GM20000 (cell line): ENCODE measurements at places on chromosomes 1 and 21.

DNA sequence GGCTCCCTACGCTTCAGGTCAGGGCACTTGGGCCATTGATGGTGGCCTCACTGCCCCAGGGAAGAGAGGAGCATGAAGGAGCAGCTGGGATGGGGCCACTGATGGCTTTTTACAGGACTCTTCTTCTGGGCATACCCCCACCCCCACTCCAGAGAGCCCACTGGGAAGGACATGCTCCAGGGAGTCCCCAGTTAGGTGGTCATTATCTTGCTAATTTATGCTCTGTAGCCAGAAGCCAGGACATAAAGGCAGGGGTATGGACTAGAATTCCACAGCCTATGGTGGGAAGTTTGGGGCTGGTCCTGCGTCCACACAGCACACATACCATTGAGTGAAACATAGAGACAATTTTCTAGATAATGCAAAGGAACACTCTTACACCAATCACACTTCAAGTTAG is 8.8 kb upstream of the GRIK3 start:
- no peak for DNase-seq

- no peak for DNase-seq
Observed at GRCh38 chr1:98985687-98986086, 19.0 kb downstream of the PLPPR5 start.

DNA sequence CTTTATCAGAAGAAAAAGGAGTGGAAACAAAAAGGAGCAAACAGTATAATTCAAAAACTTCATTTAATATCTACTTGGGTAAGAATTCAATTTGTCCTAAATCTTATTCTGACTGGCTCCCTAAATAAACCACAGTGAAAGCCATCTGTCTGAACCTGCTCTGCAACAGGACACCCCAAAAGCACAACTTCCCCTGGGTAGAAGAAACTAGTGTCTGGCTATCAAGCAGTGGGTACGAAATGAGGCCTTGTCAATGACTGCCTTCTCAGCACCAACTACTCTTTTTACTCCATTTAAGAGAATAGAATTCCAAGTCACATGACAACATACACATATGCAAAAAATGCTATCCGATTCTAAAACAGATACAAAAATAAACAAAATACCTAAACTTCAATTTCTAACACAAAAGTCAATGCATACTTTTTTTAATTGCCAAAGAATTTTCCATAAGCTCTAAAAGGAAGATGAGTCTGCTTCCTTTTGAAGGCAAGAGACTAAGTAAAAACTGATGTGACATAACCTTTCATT is 206.8 kb downstream of the SLC45A1 start:
- DNase-seq, result no peak

DNA sequence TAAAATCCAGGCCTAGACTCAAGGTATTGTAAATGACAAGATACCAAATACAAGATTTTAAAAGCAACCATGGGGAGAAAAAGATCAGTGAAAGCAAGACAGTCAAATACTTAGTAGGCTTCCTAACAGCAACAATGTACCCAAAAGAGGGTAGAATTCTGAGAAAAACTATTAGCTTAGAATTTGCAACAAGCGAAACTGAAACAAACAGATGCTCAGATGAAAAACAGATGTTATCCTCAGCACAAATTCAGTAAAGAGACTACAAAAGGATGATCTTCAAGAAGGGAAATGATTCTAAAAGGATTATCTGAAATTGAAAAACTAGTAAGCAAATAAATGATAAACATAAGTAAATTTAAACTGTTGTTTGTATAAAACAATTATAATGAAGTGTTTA is 40.0 kb downstream of the PDC start:
- DNase-seq, result peak; percentile 36

DNA sequence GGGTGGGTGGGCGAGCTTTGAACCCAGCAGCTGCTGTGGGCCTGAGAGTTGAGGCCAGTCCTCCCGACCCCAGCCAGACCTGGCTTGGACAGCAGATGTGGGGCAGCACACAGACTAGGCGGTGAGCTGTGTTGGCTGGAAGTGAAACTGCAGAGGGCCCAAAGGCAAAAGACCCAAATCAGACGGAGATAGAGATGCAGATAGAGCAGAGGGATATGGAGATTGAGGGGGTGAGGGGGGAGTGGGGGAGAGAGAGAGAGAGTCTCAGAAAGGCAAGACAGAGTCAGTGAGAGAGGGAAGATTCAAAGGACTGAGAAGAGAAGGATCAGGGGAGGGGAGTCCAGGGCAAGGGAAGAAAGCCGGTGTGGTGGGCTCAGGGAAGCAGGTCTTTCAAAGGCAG is 17.0 kb upstream of the POU3F1 start:
- no peak for DNase-seq

DNA sequence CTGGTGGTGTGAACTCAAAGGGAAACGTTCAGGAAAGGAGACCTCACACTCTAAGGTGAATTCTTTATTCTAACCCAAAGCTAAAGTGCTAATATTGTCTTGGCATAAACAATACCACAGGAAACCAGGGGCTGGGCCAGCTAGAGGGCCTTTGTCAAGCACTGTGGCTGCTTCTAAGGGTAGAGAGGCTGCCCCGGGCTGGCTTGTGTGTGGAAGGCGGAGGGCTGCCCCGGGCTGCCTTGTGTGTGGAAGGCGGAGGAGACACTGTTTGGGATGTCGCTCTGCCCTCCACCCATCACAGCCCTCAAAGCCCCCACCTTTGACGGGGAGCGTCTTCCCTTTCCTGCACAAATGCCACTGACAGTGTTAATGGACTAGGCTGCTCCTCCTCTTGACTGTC is 216.8 kb downstream of the TOMM20 start:
- DNase-seq, result no peak

GRCh38 chr1:91226741-91227140 is 177.9 kb downstream of the HFM1 start:
- DNase-seq, result no peak

DNA sequence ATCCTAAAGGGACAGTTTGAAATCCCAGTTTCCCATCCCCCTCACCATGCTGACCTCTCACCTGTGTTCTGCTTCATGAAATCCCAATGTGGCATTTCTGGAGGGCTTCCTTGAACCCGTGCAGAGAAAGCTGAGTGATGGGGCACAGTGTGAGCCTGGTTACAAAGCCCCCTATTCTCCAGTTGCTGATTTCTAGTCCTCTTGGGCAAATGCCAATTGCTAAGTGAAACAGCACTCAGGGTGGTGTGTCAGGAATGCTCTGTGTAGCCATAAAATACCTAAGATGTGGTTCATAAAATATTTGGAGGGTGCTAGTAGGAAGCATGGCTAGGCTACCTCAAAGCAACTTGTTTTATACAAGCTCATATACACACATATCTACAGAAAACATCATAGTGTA is 32.0 kb downstream of the SUSD4 start:
- no peak for DNase-seq

DNA sequence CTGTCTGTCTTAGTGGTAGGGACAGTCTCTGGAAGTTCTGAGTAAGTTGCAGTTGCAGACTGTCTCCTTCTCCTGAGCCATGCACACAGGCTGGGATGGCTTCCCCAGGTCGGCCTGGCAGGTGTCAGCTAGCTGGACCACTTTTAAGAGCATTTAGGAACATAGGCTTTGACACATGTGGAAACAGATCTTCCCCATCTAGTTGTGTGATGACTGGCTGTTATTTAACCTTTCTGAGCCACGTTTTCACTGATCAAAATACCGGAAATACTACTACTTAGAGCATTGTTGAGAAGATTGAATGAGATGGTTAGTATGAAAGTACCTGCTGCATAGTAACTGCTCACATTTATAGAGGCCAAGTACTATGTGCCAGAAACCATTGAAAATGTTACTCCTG is 6.2 kb upstream of the MAPKAPK2 start:
- DNase-seq, result no peak

DNA sequence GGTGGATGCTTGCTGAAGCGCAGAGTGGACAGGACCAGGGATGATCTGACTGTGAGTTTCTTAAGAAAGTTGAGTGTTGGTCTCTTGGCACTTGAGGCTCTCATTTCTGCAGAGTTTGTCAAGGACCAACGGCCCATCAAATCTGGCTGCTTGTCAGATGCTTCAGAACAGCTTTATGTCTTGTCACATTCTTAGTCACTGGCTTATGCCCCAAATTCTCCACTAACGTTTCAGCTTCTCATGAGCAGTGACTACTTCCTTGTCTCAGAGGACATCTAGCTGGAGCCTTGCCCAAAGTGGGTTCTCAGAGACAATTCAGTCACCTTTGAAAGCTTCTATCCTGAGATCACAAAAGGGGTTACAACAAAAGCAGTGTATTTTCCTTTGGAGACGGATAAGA is 92.3 kb downstream of the ST6GALNAC5 start:
- no peak for DNase-seq

- DNase-seq, result no peak
Observed at GRCh38 chr1:203621559-203622262, 4.9 kb upstream of the ATP2B4 start.

- no peak for DNase-seq
Observed at GRCh38 chr1:43570715-43571114, 40.0 kb downstream of the PTPRF start.

DNA sequence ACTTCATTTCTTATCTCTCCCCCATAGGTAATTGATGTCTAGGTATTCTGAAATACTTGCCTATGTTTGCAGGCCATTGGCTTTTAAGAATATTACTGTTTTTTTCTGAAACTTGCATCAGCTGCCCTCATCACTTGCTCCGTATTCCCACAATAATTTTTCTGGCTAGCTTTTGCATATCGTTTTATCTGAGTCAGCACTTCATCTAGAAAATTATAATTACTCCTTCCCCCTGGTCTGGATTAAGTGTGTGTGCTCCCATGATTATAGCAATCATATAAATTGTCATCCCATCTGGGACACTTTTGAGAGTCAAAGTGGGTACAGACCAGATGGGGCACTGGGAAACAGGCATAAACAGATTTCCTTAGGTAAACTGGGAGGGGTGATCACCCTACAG is 583.2 kb upstream of the B3GALT2 start:
- no peak for DNase-seq

GRCh38 chr1:183989078-183989577 is 48.4 kb downstream of the COLGALT2 start:
- DNase-seq, result peak; percentile 73

- no peak for DNase-seq
Observed at GRCh38 chr1:82697965-82698364, 897.2 kb downstream of the ADGRL2 start.

- DNase-seq, result peak; percentile 83
Observed at GRCh38 chr21:43864962-43865539, at the start of gene AGPAT3. Gene AGPAT3 (plus strand): TSS chr21:43865223. CDS start chr21:43959682, 94,459 bp downstream.

DNA sequence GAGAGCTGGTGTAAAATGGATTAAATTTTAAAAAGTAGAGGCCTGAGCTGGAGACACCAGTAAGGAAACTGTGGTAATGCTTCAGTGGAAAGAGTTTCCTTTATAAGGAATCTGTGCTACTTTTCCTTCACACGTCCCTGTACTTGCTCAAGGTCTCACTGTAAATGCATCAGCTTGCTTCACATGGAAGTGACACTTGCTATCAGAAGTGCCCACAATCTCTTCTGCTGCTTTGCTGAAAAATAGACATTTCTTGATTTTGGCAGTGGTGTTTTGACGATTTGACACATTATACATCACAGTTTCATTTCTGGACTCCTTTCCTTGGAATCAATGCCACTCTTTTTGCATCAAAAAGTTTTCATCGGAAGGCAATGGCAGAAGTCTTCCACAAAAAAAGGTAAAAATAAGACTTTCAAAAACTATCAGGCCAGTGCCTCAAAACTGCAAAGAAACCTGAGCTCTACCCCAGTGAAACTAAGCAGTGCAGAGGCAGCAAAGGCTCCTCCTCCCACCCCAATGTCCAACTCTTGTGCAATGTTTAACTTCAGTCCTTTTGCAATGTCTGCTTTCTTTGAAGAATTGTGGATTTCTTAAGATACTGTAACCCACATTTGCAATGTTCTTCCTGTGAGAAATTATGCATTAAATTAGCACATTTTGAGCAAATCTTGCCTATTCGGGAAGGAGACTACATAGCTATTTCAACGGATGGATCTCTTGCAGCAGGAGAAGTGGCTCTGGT is 18.4 kb upstream of the TSPAN2 start:
- no peak for DNase-seq

DNA sequence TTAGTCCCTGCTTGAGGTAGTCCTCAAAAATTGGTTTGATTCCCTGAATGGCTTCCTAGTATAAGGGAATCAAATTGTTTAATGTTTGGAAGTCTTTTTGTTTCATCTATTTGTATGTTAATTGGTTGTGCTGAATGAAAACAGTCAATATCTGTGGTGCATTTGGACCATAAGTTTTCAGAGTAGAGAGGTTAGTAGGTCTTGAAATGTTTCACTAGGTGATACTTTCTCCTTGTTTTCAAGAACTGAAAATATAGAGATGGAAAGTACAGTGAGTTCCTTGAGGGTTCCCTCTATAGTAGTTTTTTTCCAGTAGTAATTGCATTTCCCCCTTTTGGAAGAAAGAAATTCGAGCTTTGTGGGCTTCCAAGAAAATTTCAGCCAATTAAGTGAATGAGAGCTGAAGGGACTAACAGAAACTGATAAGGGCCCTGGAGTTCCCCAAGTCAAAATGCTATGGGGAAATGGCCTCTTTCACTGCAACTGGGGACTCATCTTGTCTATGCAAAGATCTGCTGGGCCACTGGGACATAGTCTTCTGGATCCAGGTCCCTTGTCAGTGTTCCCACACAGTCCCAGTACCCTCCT is 18.6 kb upstream of the CEP350 start:
- DNase-seq, result peak; percentile 32

- no peak for DNase-seq
Observed at GRCh38 chr1:104163912-104164476, 414.3 kb downstream of the AMY1C start.

DNA sequence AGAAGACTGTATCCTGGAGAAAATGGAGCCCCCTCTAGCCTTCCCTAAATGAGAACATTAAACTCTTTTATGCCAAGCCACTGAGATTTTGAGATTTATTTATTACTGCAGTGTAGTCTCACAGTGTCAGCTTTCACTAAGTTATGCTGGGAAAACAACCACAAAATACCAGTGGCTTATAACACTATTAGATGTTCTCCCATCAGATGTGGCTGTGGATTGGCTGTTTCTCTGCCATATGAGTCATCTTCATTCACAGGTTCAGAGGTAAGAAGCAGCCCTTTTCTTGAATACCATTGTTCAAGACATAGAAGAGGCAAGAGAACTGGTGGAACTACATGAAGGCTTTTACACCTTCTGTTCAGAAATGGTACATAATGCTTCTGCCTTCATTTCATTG is 32.1 kb upstream of the ST6GALNAC5 start:
- no peak for DNase-seq

DNA sequence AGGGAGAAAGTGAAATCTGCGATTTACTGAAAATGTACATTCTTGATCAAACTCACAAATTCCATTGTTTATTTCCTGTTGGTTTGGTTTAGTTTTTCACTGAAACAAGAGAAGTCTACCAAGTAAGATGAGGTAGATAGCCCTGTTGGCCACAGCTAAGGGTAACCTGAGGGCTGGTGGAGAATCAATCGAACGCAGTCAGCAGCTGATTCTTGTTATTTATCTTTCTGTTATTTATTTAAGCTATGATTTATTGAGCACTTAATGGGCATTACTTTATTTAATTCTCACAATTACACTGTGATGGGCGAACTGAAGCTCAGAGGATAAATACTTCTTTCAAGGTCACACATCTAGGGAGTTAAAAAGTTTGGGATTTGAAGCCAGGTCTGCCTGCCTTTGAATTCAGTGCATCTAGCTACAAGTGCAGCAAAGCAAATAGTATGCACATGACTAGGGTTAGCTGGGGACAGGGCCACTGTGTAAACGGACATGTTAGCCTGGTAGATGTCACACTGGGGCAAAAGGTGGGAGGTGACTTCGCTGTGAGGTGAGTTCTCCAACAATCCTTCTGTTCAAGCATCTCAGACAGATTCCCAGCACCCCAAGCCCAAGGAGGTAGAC is 106.5 kb upstream of the GADD45A start:
- DNase-seq, result no peak

GRCh38 chr1:38123356-38124135 is 77.0 kb upstream of the POU3F1 start:
- DNase-seq, result no peak
